ENCODE measurements at places on chromosomes 7 and 10.

DNA sequence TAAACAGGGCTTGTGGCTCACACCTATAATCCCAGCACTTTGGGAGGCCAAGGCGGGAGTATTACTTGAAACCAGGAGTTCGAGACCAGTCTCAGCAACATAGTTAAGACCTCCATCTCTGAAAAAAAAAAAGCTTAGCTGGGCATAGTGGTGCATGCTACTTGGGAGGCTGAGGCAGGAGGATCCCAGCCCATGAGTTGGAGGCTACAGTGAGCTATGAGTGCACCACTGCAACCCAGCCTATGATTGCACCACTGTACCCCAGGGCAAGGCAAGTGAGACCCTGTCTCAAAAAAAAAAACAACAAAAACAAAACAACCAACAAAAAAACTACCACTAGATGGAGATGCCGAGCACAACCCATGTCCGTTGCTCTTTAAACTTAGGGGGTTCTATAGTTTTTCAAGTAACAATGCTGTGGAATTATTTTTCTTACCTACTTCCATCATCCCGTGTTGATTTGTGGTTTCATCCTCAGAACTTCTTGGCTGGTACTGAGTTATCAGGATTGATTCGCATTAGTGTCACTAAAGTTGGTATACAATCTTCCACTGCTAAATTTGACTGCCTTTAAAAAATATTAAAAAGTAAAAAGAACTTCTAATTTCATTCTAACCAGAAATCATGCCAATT is 12.2 kb upstream of the REPIN1 start:
- peak; percentile 14 for DNase-seq

- DNase-seq, result no peak
Observed at GRCh38 chr7:32803406-32804141, 88.0 kb downstream of the KBTBD2 start.

GRCh38 chr7:100640517-100641440 is 573 bp downstream of the TFR2 start:
- DNase-seq, result no peak

- no peak for DNase-seq
Observed at GRCh38 chr7:111408724-111409123, 153.6 kb downstream of the IMMP2L start.

GRCh38 chr10:120183546-120183945 is 273.5 kb upstream of the PLPP4 start:
- DNase-seq, result no peak

DNA sequence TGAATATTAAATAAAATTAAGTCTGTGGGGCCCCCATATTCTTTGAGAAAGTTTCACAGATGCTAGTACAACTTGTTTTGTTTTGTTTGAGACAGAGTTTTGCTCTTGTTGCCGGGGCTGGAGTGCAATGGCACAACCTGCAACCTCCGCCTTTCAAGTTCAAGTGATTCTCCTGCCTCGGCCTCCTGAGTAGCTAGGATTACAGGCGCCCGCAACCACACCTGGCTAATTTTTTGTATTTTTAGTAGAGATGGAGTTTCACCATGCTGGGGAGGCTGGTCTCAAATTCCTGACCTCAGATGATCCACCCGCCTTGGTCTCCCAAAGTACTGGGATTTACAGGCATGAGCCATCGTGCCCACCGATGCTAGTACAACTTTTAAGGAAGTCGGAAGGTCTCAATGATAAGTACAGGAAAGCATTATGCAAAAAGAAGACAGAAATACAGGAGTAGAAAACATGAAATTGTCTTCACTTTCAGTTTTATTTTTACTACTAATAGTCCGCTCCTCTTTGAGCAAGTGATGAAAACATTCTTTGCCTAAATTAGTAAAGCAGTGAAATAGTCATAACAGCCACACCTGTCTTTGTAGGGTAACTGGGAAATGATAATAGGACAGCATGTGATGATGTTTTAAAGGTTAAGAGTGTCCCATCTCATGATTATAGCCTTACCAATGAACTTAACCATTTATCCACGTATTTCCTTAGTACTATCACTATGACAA is 147.5 kb downstream of the SEMA3D start:
- no peak for DNase-seq

GRCh38 chr10:58573144-58573543 is 60.5 kb downstream of the BICC1 start:
- DNase-seq, result no peak

Data from NCI-H446 treated with DMSO at 0.1 percent for 48 hours (cell line).